HS-27A (cell line): ENCODE measurements at places on chromosomes 7 and 10.

DNA sequence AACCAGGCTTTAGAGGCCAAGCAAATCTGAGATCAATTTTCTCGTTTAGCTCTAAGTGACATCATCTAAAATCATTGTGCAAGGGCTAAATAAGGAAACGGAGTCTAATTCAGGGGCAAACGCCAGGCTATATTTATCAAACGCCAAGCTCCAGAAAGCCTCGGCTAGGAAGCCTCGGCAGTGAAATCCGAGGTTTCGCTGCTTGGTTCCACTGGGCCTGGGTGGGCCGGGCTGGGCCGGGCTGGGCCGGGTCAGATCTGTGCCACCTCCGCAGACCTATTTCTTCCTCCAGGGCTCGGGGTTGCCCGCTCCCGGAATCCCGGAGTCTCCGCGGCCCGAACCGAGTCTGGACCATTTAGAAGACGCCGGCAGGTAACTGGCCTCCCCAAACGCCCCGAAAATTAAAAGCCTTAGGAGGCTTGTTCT is 459 bp upstream of the FEZF1 start:
- DNase-seq: no peak

DNA sequence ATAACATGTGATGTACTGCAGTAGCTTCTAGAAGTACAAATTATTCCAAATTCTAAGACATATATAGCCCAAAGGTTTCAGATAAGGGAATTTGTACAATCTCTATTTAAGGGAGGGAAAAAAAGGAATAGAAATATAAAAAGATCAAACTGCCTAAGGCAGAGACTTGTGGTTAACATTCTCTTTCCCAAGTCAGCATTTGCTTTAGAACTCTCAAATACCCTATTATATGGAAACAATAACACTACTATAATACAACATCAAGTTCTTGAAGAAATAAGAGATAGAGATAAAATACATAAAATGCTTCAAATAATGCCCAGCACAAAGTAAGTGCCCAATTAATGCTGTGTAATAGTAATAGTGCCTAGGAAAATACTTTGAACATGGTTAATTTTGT is 123.1 kb downstream of the CRPPA start:
- DNase-seq: no peak

- no peak for DNase-seq
Observed at GRCh38 chr7:45574669-45575500, 717 bp downstream of the ADCY1 start.

DNA sequence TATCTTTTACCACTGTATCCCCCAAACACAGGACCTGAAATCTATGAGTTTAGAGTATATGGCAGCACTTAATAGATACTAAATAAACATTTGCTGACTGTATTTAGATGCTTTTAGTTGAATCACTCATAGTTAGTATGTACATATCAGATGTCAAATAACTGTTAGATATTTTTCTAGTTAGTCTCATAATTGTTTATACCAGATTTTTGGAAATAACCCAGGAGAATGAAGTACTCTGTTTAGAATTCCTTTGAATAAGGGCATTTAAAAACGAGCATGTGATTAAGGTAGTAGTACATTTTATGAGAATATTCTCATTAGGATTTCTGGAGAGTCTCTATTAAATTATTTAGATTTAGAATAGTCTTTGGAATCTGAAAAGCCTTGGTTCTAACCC is 22.3 kb upstream of the ZEB1 start:
- no peak for DNase-seq

DNA sequence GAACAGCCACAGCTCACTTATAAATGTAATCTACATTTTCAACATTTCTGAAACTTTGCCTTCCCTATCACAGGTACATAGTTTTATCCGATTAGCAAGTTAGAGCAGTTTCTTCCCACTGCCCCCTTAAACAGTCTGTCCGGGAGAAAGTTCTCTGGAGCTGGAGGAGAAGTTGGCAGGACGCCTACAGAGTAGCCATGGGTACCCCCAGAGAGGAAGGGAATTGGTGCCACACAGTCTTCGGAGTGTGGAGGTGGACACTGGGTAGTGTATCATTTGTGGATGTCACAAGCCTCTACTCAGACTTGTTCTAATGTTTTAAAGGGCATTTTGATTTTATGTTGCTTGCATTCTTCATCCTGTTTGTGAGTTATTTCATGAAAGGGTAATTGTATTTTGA is 39.0 kb downstream of the TAF3 start:
- DNase-seq: no peak

- DNase-seq: no peak
Observed at GRCh38 chr10:67836972-67837371, 1.0 kb downstream of the DNAJC12 start.

DNA sequence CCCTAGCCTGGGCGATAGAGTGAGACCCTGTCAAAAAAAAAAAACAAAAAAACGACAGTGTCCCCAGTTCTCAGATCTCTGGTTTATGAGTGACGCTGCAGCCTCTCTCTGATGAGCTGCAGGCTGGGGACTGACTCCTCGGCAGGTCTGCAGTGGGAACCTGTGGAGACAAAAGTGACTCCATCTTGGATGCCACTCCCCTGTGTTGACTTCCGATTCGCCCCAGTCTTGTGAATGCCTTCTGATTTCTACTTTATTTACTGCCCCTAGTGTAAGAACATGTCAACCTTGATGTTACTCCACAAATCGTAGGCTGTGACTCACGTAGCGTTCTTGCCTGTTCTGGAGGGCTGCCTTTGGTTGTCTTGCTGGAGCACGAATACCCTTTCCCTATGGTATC is 6.2 kb downstream of the TACR2 start:
- DNase-seq: no peak
